Kidney epithelial cell (primary cell): ENCODE measurements at places on chromosomes 7 and 10. TPM values are rescaled to one million over a fixed set of nuclear protein-coding genes. Genes with fewer than 3 reads are reported as not detected.

The FKBP14 gene
- 13.9 and 17.0 TPM in 2 replicates for total RNA-seq

The ZNF467 gene
- total RNA-seq, result 0.48 TPM in 1 of 2 replicates, not detected in the other

The TFPI2 gene
- total RNA-seq, result 33.7 and 52.9 TPM in 2 replicates

The PRF1 gene
- total RNA-seq, result not detected in 2 replicates
